Stimulated activated CD4-positive, alpha-beta T cell treated with anti-CD3 and anti-CD28 coated beads, Interleukin-1b, Interleukin-23, amount 100 ng/mL, for 24 hours (primary cell): ENCODE measurements at places on chromosomes 16 and 17.

- DNase-seq, result peak; percentile 60
Measured at GRCh38 chr16:85393674-85394451, 219.3 kb upstream of the GSE1 start.

DNA sequence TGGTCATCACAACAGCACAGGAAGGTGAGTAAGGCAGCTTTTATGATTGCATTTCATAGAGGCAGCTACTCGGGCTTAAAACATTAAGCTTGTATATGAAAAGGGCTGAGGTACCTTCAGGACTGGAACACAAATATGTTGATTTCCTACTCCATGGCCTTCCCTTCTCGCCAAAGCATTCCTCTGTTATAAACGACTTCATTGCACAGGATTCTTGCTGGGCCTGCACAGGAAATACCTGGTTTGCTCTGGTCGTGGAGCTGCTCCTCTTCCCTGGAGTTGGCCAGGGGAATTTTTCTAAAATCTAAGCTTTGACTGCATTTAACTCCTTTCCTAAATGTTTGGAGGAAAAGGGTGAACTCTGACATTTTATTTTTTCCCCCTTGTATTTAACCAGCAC is 49.0 kb downstream of the CHD9 start:
- no peak for DNase-seq

DNA sequence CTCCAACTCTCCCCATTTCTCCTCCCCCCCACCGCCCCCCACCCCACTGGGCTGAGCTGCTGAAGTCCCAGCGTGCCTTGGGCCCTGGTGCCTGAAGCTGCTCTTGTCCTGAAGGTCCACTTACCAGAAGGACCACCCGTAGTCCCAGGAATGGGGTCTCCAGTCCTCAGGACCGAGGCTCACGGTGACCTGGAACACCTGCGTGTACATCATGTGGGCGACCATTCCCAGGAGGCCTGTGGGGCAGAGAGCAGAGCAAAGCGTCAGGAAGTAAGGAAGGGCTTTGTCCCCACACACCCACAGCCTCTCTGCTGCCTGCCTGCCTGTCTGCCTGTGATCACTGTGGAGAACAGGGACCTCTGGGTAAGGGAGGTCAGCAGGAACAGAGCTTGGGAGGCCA is 218.7 kb downstream of the GSG1L start:
- DNase-seq, result no peak

DNA sequence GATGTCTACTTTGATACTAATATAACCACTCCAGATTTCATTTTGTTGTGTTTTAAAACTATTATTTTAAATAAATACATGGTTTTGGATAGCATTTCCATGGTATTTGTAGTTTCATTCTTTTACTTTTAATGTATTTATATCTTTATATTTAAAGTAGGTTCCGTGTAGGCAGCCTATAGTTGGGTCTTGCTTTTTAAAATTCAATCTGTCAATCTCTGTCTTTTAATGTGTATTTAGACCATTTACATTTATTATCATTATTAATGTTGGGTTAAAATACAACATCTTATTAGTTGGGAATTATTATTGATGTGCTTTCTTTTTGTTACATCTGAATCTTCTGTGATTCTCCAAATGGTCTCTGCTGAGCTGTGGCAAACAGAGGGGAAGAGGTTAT is 412.1 kb downstream of the NPIPA7 start:
- DNase-seq, result no peak

- no peak for DNase-seq
Measured at GRCh38 chr16:9964426-9964825, 217.8 kb downstream of the GRIN2A start.

GRCh38 chr16:82533189-82533588 is 93.6 kb upstream of the CDH13 start:
- no peak for DNase-seq

GRCh38 chr17:15431196-15431595 is 36.2 kb downstream of the CDRT4 start:
- no peak for DNase-seq
